Ascending aorta (tissue), 2 donors: ENCODE measurements at places on chromosomes 4 and X. TPM values are rescaled to one million over a fixed set of nuclear protein-coding genes. Genes with fewer than 3 reads are reported as not detected.

The JCHAIN gene
- 4.0 TPM for total RNA-seq

- no peak for DNase-seq
Measured at GRCh38 chr4:4284827-4285618, 4.9 kb downstream of the LYAR start.

DNA sequence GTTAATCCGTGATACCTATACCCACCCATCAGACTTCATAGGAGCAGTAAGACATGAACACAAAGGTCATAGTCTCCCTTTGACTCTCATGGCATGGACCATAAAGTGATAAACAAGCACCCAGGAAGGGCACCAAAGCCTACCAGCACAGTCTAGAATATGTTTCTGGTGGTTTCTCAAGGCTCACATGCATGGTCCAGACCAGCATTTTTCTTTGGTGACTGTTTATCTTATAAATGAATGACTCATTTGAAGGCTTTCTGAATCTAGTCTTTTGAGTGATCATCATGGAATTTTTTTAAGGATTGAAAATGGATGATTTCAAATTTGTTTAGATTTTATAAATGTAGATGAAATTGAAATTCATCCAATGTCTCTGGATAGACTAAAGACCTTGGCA lies 32.0 kb upstream of the AMELX start:
- no peak for DNase-seq

The NDNF gene
- total RNA-seq: 1.9 TPM

The GIMD1 gene
- total RNA-seq: not detected

GRCh38 chr4:38834570-38834969 lies 22.0 kb downstream of the TLR6 start:
- DNase-seq: no peak
